ENCODE measurements at places on chromosomes 3 and 15.

DNA sequence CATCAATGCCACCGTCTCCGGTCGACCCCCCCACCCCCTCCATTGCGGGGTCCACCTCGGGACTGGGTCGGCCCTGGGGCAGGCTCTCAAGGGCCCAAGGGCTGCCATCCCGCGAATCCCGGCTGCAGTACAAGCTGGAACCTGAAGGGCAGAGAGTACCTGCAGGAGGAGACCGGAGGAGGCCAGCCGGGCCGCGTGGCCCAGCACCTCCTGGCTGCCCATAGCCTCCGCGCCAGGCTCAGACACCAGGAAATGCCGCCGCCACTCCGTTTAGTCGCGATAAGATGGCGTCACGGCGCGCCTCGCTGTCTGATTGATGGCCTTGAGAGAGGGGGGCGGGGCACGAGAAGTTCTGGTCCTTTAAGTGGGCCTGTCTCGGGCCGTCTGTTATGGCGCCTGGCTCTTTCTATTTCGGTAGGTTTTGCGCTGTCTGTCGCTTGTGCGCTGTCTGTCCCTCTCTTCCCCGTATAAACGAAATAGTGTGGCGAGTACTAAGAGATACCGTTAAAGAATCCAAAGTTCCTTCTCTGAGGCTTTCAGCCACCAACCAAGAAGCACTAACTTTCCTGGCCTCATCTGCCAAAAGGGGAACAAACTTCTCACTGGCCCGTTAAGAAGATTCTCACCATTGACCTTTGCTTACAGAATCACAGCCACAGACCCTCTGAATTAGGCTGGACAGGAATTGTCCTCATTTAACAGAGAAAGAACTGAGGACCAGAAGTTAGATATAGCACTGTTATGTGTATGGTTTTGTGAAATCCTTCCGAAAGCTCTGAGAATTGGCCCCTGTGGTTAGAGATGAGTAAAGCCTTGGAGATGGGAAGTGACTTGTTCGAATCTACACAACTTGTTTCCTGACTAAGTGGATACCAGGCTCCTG, at the start of gene RFT1:
Gene RFT1, minus strand, starts transcription at position 257 of the 883 bp plus-strand sequence. Its CDS starts 35 bp downstream, at position 222.
- DNase-seq = peak; percentile 99

DNA sequence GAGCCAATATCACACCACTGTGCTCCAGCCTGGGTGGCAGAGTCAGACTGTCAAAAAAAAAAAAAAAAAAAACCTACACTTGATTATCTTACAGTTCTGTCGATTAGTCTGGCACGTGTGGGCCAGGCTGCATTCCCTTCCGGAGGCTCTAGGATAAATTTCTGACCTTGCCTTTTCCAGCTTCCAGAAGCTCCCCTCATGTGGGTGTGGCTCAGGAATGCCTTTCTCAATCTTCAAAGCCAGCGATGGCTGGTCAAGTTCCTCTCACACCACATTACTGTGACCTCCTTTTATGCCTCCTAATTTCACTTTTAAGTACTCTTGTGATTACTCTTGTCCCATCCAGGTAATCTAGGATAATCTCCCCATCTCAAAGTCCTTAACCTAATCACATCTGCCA, 58.2 kb upstream of the DUT start:
- DNase-seq = no peak

GRCh38 chr3:71317749-71318457, 265.6 kb downstream of the FOXP1 start:
- no peak for DNase-seq

- DNase-seq = no peak
Measured at GRCh38 chr3:39965997-39966396, 156.6 kb downstream of the MYRIP start.

DNA sequence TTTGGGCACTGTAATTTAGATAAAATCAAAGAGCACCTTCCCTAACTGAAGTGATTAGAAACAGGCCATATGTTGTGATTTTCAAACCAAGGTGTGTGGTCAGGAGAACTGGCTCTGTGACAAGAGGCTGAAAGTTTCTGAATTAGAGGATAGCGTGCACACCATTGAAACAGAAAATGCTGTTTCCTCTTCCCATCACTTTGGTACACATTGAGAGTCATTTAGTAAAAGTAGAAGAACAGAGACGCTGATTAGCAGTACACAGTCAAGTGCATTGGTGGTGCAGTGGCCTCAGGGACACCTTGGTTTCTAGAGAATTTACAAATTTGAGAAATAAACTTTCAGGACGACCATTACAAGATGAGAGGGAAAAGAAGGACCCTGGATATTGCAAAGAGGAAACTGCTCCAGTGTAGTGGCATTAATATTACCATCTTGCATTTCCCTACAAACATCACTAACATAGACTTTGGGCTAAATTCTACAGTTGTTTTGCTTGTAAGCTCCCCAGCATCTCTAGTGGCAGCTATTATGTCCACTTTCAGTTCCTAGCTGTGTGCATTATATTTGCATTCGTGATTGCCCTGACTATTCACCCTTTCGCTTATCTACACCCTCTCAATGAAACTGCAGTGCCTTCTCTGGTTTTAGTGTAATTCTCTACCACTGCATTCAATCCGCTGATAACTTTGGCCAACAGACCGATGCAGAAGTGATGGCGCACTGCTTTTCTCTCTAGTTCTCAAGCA, 728.1 kb upstream of the GRM7 start:
- DNase-seq = no peak

DNA sequence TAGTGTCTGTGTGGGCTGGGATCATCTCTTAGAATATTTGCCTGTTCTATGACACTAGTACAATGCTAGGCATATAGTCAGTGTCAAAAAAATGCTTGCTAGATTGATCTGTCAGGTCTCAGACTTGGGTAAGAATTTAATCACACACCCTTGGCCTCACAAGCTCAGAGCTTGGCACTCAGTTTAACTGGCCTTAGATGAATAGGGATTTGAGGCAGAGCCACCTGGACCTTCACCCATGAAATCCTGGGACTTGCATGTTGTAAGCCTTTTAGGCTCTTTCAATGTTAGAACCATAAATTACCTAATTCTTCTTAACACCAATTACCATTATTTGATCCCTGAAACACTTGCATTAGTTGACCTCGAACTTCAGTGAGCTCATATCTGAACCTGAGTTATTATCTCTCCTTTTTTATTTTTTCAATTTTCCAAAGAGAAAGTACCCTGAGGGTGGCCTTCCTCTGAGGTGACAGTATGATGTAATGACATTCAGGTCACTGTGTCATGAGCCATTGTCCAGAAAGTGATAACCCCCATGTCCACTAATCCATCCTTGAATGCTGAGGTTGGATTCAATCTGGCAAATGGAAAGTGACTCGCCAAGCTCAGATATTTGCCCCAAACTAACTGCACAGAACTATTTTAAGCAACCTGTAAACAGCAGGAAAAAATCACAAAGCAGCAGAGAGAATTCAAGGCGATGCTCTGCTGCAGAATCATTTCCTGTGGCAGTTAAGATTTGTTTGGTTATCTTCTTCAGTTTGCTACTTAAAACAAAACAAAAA, 615.2 kb upstream of the NR2F2 start:
- no peak for DNase-seq

GRCh38 chr15:78127882-78128281, 3.4 kb downstream of the CIB2 start:
- no peak for DNase-seq

GRCh38 chr3:193798051-193798450, 205.0 kb downstream of the OPA1 start:
- DNase-seq = no peak

DNA sequence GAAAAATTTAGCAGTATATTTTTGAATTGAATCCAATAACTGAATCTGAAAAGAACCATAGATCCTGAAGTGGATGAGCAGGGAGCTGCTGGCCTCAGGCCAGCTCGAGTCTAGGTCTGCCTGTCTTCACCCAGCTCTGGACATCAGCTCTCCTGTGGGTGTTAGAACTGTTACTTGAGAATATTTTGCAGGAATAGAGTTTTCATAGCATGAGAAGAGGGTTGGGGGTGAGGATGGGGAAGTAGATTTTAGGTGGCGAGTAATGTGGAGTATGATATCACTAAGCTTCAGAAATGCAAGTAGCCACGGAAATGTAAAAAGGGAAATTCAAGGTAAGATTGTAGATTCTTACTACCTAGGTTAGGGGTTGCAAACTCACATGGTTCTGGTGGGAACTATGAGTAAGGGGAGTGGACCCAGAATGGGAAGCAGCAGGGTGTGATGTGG, 6.2 kb downstream of the RAB8B start:
- DNase-seq = no peak

DNA sequence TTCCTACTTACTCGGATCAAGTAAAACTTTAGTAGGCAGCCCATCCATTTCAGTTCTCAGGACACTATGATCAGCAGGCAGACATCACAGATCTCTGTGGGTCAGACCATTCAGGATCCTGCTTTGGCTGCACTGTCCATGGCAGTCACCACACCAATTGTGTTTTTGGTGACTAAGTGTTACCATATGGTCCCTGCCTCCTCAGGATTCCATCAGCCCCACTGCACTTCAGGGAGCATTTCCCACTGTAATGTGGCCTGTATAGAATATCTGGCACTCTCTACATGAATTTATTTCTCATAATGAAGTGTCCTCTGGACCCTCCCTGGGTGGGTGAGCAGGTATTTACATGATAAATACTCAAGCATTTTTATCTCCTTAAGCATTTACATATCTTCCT, 41.3 kb downstream of the ZNF445 start:
- DNase-seq = no peak
